ENCODE measurements at places on chromosomes 5 and 9.

- DNase-seq = peak; percentile 76
Observed at GRCh38 chr5:140351609-140352334, 5.4 kb upstream of the HBEGF start.

GRCh38 chr9:73643379-73644013 is 491.8 kb downstream of the ANXA1 start:
- peak; percentile 29 for DNase-seq

GRCh38 chr9:4689021-4689420 is 9.7 kb downstream of the CDC37L1 start:
- no peak for DNase-seq

DNA sequence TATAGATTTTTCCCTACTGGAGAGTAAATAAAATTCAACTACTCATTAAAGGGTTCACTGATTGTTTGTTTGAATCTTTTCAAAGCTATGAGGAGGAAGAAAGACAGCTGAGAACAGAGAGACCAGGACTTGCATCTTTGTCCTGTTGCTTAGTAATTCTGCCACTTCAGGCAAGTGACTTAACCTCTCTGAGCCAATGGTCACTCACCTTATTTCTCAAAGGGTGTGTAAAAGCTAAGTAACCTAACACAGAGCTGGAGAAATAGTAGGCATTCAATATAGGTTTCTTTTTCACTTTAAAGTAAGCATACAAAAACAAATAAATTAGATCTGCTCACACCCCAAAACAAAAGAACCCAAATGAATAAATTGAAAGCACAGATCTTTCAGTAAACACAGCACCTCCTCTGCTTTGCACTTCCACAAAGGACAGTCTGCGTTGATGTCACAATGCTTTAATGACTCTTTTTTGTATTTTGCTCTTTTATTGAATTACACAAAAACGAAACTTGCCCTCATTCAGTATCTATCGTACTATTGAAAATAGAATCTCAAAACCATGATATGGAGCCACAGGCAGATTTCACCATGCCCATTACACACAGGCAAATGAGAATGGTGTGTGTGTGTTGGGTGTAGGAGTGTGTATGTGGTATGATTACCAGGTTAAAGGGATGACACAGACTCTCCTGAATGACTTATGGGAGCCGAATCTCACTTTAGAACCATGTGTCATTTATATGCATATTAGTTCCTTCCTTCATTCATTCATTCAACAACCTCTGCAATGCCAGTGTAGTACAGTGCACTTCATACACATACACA is 166.0 kb downstream of the EBF1 start:
- no peak for DNase-seq

DNA sequence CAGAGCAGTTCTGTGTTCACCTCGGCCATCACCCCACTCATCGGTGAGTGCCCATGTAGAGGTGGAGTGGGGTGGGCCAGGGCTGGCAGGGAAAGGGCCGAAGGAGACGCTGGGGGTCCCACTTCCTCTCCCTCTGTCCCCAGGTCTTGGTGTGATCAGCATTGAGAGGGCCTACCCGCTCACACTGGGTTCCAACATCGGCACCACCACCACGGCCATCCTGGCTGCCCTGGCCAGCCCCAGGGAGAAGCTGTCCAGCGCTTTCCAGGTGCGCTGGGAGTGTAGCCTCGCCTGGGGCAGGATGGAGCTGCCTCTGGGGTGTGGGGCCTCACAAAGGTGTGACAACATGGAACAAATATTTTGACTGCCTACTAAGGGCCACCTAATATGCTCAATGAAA is 3.7 kb downstream of the PFN3 start:
- DNase-seq = no peak
